Uterus (tissue), 4 donors: ENCODE measurements at places on chromosomes 6 and 20. TPM values are rescaled to one million over a fixed set of nuclear protein-coding genes. Genes with fewer than 3 reads are reported as not detected.

DNA sequence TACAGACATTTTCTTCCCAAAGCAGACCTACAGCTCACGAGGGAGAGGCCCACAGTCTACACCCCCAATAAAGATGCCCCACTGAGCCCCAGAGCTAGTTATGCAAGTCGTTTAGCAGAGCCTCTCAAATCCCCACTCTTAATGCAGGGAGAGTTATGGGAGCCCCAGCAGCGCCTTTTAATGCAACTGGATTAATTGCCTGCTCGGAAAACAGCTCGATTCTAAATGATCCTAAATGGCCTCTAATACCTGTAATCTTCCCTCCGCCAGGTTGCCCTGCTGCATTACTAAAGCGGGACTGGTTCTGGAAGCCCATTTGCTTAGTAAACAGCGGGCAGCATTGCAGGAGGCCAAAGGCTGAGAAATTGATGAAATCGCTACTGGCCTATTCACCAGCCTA lies 656.9 kb downstream of the PTPRT start:
- DNase-seq = no peak

Gene ISM1
- not detected for total RNA-seq

DNA sequence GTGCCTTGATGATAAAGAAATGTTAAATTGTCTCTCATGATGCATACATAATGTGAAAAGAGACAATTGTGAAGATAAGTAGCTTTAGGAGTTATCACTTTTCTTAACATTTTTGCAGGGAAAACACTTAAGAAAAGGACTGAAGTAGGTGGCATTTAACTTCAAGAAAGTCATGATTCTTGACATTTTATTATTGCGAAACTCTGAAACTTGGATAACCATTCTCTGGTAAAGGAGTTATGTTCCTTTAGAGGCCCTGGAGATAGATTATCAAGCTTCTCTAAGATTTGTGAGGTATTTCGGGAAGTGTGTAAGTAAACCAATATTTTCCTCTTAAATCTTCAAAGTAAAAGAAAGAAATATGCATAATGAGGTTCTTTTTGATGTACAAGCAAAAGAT lies 38.5 kb downstream of the HTR1B start:
- DNase-seq = no peak

DNA sequence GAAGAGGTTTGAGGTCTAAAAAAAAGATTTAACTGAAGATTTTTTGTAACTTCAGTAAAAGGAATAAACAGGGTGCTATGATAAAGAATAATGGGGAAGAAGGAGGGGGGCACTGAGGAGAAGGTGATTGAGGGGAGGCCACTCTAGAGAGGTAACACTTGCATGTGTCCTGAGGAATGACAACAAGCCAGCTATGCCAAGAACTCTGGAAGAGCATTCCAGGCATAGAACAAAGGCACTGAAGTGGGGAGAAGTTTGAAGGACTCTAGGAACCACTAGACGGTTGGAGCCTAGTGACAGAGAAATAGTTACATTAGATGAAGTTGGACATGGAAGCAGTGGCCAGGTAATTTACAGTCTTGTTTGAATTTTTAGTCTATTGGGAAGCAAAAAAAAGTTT lies 10.8 kb upstream of the SF3B5 start:
- no peak for DNase-seq

- no peak for DNase-seq
Observed at GRCh38 chr6:75855052-75855451, 106.0 kb downstream of the MYO6 start.

DNA sequence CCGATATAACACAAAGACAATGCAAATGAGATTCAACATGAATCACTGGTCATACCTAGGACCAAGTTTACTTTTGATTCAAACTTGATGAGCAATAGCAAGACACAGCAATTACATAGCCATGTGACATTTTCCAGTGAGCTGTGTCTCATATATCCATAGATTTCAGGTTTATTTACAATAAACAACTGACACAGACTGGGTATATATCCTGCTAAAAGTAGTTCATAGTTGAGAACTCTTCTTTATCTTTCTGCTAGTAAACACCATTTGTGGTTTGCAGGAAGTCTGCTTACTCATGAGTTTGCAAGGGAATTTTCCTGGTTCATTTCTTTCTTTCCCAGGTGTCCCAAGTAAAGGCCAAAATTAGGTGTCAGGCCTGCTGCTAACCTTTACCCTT lies 343.4 kb downstream of the KIF16B start:
- DNase-seq = no peak

DNA sequence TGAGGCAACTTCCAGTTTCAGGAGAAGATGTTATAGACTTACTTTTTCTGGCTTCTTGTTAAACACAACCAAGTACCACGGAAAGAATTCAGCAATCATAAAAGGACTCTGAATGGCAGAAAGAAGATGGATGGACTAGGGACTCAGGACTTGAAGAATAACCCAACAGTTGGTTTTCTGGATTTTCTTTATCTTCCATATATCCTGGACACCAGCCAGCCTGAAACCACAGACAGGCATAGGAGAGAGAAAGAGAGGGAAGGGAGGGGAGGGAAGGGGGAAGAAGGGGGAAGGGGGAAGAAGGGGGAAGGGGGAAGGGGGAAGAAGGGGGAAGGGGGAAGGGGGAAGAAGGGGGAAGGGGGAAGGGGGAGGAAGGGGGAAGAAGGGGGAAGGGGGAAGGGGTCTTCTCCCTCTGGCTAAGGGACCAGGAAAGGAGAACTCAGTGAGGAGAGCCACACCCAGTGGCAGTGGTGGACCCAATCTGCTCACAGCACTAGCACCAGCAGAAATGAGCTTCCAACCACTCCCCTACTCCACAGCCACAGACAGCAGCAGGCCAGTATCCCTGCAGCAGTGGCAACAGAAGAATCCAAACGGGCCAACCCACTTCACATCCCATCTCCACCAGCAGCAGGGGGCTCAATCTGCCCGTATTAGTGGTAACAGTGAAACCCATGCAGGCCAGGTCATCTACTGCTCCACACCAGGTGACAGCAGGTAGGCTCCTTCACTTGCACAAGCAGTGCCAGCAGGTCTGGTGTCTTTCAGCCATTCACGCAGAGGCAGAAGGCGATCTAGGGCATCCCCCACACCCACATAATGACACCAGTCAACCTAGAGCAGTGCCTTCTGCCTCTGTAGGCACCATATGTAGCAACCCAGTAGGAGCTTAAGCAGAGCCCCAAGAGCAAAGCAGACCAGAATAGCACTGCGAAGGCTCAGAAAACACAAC lies 78.6 kb downstream of the TRMT6 start:
- no peak for DNase-seq

GRCh38 chr6:100338090-100338489 lies 126.6 kb downstream of the SIM1 start:
- no peak for DNase-seq

- DNase-seq = no peak
Observed at GRCh38 chr20:46375771-46376170, 30.6 kb downstream of the ELMO2 start.

DNA sequence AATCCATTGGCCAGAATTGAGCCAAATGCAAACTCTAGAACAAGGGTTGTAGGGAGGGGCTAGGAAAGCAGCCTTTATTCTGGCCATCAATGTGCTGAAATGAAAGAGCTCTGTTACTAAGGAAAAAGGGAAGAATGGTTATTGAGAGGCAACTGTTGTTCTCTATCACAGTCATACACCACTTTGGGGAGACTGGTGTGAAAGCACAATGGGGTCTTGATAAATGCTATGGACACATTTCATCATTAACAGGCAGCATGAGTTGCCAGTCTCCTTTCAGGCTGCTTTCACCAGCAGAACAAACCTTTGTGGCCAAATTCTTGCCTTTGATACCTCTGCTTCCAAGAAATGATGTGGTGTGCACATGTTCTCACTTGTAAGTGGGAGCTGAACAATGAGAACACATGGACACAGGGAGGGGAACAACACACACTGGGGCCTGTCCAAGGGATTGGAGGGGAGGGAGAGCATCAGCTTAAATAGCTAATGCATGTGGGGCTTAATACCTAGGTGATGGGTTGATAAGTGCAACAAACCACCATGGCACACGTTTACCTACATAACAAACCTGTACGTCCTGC lies 86.2 kb downstream of the CDS2 start:
- DNase-seq = no peak

GRCh38 chr20:45087814-45088213 lies 13.1 kb downstream of the KCNS1 start:
- no peak for DNase-seq

GRCh38 chr6:83057705-83058321 lies 7.8 kb downstream of the UBE3D start:
- no peak for DNase-seq

DNA sequence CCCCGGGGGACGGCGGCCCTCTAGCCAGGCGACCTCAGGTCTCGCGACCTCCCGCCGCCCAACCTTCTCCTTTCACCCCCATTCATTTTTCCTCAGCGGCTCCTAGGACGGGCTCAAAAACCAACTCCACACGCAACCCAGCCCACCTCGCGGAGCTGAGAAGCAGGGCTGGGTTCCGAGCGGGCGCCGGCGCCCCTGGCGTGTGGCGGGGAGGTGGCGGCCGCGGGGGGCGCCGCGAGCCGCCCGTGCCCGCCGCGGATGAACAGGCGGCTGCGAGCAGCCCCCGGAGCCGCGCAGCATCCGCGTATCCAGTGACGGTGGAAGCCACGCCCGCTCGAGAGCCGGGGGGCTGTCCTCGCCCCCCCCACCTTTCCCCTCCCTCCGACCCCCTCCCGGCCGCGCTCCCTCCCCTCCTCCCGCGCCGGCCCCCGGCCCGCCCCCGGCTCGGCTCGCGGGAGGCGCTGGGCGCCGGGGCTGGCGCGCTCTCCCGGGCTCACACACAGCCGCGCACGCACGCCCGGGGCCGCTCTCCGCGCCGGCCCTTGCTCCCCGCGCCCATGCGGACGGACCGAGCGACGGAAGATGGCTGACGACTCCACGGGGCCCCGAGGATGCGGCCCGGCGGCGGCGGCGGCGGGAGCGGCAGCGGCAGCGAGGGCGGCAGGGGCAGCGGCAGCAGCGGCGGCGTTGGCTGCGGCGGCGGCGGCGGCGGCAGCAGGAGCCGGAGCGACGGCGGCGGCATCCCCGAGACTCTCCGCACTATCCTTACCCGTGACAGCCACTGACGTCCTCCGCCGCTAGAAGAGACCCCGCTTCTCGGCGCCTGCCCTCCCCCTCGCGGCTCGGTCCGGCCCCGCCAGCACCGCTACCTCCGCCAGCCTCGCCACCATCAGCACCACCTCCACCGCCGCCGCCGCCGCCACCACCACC lies at the start of gene SOBP:
TSS of gene SOBP (plus strand) at position 482 of the 930 bp plus-strand sequence. CDS start 500 bp downstream, outside the sequence.
- peak; percentile 73 for DNase-seq
